Stimulated activated CD4-positive, alpha-beta T cell treated with anti-CD3 and anti-CD28 coated beads, Interleukin-12 subunit alpha, Interleukin-12 subunit beta, amount 100 ng/mL, for 4 hours (primary cell): ENCODE measurements at places on chromosomes 1 and 21.

- no peak for DNase-seq
These were observed 20.0 kb downstream of the METTL13 start for GRCh38 chr1:171801487-171801891.

GRCh38 chr1:204407295-204407971, 4.2 kb downstream of the PPP1R15B start:
- DNase-seq, result no peak

GRCh38 chr1:44032170-44032790, 1.0 kb upstream of the SLC6A9 start:
- no peak for DNase-seq

DNA sequence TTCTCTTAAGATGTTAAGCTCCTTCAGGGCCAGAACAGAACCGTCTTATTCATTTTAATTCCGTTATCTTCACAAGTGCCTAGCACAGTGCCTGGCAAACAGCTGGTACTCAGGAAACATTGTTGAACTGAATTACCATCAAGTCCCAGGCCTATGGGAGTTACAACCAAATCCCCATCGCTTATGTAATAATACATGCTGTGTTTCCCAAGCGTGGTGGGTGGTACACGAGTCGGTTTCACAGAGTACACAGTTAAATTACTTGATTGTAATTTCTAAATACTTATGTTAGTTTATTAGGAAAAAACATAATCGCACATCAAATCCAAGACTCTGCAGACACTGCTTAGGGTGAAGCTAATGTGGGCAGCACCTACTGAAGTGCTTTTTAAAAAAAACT, 1.0 kb downstream of the ANGEL2 start:
- DNase-seq, result no peak

GRCh38 chr1:165376811-165377311, 20.3 kb upstream of the LMX1A start:
- DNase-seq, result no peak

DNA sequence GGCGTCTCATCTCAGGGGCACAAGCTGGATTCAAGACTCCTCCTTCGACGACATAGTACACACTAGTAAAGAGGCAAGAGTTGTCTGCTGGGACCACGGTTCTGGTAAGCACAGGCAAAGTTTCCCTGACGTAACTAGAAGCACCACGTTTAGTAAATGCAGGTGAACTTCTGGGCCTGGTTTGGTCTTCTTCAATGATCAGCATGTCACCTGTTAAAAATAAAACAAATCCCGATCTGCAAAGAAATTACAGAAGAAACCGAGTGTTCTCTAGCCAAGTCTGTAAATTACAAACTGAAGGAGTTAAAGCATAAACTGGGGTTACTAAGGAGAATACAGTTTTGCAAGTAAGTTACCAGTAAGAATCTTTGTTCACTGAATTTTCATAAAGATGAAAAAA, 1.5 kb downstream of the YOD1 start:
- no peak for DNase-seq

GRCh38 chr1:101282314-101283038, 45.7 kb downstream of the S1PR1 start:
- no peak for DNase-seq
